ENCODE measurements at places on chromosomes 16 and 17.

DNA sequence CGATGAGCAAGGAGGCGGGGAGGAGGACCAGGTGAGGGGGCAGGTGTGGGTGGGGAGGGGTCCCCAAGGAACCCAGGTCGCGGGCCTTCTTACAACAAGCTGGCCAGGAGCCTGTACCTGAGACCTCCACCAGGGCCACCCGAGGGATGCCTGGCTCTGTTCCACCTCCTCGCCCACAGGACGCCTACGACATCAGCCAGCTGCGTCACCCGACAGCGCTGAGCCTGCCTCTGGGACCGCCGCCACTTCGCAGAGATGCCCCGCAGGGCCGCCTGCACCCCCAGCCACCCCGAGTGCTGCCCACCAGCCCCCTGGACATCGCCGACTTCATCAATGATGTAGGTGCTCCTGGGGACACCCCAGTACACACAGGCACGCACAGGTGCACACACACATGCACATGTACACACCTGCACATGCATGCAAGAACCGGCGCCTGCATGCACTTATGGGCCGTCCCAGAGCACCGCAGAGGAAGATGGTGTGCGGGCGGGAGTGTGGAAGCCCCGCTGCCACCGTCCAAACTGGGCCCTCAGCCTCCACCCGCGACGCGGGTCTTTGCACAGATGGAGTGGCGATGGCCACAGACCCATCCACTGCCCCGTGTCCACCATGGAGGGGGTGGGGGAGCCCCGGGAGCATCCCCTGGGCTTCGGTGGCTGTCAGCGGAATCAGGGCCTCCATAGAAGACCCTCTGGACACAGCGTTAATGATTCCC, 6.6 kb downstream of the SLC22A31 start:
- no peak for DNase-seq

DNA sequence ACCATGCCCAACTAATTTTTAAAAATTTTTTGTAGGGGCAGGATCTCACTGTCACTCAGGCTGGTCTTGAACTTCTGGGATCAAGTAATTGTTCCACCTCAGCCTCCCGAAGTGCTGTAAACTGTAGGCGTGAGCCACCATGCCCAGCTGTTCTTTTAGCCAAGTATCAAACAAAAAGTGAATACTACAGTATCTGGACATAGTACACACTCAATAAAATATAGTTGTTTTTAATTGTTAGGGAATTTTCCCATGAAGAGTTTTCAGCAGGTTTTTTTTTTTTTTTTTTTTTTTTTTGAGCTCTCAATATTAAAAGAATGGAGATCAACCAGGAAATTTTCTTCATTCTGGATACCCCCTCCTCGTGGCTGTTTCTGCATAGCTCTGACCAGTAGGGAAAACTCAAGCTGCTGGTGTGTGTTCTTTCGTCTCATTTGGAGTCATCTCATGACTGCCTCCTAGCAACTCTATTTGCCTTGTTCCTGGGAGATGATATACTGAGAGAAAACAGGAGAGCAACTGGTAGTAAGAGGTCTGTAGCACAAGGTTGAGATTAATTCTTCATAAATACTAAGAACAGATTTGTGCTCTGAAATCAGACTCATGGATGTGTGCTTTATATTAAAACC, 16.5 kb upstream of the PHAF1 start:
- DNase-seq: no peak

- DNase-seq: no peak
These were observed 2.3 kb downstream of the STX1B start for GRCh38 chr16:31008149-31008548.

DNA sequence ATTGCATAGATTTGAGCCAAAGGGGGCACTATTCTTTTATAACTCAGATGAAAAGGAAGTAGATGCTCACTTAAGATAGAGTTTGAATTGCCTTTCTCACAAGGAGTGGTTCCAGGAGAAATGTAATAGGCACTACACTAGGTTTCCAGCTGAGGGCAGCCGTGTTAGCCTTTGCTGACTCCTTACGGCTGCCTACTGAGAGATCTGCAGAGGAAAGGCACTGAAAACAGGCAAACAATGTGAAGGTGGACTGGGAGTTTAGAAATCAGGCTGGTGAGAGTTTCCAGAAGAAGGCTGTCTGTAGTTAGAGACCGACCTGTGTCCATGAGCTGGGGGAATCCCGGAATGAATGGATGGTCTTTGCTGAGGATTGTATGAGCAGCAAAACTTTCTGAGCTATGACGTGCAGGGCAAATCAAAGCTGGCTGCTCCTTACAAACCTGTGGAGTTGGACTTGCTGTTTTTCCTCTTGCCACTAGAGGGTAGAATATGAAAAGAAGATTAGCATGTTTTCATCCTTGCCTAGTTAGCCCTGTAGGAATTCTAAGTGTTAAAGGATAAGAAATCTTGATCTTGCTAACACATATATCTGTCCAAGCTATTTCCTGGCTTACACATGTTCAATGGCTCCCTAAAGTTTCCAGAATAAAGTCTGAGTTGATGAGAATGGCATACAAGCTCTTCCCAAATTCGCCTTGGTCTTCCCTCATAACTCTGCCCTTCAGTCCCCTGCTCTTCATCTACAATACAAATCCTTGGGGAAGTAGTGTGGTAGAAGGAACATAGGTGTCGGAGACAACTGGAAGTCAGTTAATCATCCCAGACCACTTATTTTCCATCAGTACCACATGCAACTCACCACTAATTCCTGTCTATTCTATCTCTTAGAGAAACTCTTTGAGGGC, 20.1 kb upstream of the TAOK1 start:
- DNase-seq: peak; percentile 86

Measured in OCI-LY7 (cell line).